ENCODE measurements at places on chromosomes 2 and 18. TPM values are rescaled to one million over a fixed set of nuclear protein-coding genes. Genes with fewer than 3 reads are reported as not detected.

- peak; percentile 89 for DNase-seq
Measured at GRCh38 chr2:152240559-152241231, 65.1 kb upstream of the STAM2 start.

- no peak for DNase-seq
Measured at GRCh38 chr2:118670838-118671237, 176.6 kb downstream of the EN1 start.

- no peak for DNase-seq
Measured at GRCh38 chr2:225020168-225020849, 22.0 kb downstream of the DOCK10 start.

PIEZO2 gene
- not detected for polyA plus RNA-seq

GRCh38 chr2:239189711-239190131 is 211.1 kb downstream of the HDAC4 start:
- no peak for DNase-seq

GRCh38 chr2:96359310-96359709 is 23.7 kb downstream of the NCAPH start:
- DNase-seq = no peak

DNA sequence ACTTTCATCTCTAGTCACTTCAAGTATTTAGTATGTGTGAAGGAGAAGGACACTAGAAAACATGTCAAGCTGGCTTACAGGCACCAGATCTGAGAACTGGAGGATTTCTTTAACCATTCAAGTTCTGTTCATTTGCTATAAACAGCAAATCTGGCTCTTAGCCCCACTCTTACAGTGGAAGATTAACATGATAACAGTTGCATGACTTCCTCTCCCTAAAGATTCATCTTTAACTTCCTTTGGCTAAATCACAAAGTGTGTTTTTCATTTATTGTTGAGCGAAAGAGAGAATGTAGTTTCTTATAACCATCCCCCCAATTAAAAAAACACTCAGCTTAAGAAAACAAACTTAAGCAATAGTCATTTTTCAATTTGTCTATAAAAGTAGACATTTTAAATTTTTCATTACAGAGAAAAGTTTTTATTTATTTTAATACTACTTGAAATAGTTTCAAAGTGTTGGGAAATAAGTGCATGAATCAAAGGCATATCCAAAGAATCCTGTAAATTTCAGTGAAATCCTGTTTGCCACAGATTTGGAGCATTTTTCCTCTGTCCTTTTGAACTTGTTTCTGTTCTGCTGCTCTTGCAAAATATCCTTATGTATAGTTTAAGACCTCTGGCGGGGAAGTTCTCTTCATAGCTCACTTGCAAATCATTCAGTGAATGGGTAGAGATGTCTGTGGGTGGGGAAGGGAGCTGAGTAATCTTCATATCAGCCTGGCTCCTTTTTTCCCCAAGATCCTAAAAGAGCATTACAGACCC is 241.0 kb upstream of the RBBP8 start:
- DNase-seq = no peak

GRCh38 chr18:22346401-22346952 is 71.2 kb downstream of the CTAGE1 start:
- DNase-seq = peak; percentile 39

GRCh38 chr2:210267698-210268097 is 42.5 kb upstream of the ACADL start:
- DNase-seq = no peak

DNA sequence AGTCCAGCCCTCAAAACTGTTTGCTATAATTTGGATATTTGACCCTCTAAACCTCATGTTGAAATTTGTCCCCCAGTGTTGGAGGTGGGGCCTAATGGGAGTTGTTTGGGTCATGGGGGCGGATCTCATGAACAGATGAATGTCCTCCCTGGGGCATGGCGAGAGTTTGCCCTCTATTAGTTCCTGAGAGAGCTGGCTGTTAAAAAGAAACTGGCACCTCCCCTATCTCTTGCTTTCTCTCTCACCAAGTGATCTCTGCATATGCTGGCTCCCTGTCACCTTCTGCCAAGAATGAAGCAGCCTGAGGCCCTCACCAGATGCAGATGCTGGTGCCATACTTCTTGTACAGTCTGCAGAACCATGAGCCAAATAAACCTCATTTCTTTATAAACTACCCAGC is 12.0 kb downstream of the LNPK start:
- no peak for DNase-seq

IGFBP2 gene
- 55.5 TPM for polyA plus RNA-seq

PRKD3 gene
- polyA plus RNA-seq = 7.1 TPM

DNA sequence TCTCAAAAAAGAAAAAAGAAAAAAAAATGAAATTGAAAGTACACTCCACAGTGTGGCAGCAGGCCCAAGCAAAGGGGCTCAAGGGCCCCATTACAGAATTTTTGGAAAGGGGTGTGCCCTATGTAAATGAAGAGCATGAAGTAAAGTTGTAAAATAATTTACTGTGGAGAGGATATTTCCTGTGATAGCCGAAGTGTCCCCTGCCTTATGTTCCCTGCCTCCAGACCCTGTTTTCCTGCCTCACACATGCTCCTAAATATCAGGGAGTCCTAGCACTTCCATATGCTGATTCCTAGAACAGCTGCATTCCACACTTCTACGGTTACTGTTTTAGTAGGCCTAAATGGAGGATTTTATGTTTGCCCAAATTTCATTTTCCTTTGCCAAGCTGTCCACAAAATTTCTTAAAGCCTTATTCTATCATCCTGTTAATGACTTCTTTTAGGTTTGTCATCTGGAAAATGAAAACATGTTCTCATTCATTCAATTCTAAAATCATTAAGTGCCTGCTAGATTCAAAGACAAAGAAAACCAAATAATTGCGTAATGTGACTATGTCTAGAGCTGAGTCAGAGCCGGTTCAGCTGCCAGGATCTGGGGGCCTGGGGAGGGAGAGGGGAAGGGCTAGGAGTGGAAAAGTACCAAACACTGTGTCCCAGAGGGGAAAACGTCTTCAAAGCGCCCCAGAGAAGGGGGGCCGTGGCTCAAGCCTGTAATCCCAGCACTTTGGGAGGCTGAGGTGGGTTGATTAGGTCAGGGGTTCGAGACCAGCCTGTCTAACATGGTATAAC is 25.9 kb upstream of the IMPA2 start:
- peak; percentile 89 for DNase-seq

GRHL1 gene
- 0.35 TPM for polyA plus RNA-seq

DNA sequence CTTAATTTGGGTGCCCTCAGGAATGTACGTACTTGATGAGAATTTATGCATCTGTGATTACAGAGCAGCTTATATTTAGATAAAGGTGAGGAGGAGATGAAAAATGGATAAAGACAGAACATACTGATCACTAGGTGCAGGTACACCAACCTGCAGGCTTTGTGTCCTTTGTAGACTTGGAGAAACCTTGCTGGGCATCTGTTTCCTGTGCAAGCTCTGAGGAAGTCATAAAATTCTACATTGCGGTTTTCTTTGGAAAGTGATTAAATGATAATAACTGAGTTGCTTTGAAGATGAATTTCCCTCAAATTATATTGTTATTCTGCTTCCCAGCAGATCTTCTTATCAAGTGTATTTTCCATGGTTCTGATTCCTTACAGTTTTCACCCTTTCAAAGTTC is 7.7 kb downstream of the RAB27B start:
- no peak for DNase-seq

IL18RAP gene
- not detected for polyA plus RNA-seq

GRCh38 chr2:36731941-36732672 is 35.6 kb downstream of the VIT start:
- no peak for DNase-seq

RBBP8 gene
- 40.5 TPM for polyA plus RNA-seq

DNA sequence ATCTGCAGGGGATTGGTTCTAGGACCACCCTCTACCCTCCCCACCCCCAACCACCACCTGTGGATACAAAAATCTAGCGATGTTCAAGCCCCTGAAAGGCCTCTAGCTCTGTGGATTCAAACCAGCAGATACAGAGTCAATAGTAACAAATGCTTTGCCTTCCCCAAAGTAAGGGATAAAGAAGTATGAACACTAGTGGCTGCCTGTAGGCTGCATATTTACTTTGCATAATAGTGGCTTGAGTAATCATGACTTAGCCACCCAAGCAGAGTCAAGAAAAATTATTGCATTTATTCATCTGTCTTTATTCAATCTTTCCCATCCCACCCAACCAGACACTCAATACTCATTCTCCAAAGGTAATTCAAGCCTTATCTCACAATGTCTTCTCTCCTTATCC is 43.8 kb downstream of the SOCS6 start:
- peak; percentile 22 for DNase-seq

GRCh38 chr2:239249048-239249447 is 151.8 kb downstream of the HDAC4 start:
- DNase-seq = no peak

- no peak for DNase-seq
Measured at GRCh38 chr2:236526455-236527158, 43.0 kb upstream of the ACKR3 start.

DNA sequence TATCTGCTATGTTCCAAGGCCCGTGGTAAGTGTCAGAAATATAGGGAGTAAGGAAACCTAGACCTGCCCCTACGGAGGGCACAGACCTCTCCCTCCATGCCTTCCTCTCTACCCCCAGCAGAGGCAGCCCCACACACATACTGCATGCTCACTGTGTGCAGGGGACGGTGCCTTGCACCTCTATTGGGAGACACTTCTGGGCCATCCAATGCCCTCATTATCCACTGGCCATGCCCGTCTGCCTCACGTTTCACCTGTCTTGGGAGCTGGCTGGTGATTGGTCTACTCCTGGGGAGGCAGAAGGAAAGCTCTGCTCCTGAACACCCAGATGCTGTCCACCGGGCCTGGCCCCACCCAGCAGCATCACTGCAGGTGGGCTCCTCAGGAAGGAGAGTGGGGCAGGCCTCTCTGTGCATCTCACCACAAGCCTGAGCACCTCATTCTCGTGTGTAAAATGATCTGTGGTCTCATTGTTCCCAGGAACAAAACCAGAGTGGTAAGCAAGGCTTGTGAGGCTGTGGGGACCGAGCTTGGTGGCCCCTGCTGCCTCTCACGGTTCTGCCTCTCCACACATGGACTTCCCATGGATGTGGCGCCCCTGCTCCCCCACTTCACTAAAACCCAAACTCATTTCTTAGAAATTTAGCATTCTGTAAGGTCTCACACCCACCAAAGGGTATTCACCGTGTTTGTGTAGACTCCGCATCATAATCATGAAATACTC is 312.5 kb upstream of the HS6ST1 start:
- DNase-seq = no peak

DNA sequence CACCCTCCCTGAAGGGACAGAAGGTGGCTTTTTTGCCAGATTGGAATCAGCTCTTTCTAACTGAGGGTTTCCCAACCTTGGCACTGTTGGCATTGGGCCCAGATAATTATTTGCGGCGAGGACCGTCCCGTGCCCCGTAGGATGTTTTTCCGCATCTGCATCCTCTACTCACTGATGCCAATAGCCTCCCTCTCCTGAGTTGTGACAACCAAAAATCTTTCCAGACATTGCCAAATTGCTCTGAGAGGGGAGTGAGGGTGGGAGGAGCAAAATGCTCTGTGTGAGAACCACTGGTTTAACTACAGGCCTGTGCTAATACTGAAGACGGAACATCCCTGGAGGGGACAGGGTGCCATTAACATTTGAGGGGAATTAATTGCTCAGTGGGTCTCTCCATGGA is 33.6 kb upstream of the GLI2 start:
- DNase-seq = no peak

GRCh38 chr2:45649462-45649857 is 2.0 kb upstream of the PRKCE start:
- no peak for DNase-seq

DNA sequence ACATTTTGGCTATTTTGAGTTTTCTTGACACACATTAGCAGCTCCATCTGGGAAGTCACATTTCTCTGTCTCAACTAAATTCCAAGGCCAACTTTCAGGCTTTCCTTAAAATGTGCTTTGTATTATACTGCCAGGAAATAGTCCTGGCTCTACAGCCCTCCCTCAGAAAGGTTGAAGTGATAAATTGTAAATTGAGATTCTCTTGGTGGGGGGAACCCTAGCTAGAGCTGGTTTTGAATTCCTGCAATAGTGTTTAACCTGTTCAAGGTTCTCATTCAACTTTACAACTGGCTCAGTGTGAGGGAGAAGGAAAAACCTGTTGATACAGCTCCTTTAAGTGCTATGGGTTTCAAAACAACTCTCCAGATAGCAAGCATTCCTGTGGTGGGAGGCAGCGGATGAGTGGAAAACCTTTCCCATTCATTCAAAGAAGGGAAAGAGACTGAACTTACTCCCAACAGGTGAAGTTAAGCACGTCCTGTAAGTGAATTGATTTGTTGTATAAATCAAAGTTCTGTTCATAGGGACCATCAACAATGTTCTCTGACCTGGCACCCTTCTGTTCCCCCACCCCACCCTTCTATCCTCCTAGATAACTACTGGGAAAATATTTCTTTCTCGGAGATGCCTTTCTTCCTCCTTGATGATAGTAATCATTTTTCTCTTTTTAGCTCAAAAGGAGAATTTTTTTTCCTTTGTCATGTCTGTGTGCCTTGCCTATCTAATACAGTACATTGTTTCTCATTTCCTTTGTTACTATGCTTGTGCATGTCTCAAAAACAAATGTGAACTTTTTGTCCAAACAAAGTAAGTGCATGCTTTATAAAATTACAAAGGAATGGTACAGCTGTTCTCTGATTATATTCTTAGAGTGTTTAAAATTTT is 44.2 kb upstream of the SLC39A10 start:
- peak; percentile 90 for DNase-seq

DNA sequence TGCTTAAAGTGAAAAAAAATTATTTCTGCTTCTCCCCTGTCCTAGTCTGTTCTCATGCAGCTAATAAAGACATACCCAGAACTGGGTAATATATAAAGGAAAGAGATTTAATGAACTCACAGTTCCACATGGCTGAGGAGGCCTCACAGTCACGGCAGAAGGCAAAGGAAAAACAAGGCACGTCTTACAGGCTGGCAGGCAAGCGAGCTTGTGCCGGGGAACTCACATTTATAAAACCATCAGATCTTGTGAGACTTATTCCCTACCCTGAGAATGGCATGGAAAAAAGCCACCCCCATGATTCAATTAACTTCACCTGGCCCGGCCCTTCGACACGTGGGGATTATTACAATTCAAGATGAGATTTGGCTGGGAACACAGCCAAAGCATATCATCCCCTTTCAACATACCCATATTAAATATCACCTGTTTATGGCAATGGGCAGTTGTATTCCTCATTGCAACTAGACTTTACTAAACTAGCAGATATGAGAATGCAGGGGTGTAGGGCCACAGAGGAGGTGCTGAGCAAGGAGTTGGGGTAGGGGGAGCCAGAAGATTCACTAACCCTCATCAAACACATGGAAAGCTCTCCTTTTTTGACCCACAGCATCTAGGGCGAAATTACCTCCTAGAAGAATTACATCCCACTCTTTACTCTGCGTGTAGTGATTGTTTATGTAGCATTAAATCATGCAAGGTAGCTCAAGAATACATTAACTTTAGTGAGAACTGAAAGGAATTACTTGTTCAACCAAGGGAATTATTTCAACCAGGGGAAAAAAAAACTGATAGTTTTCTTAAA is 183.3 kb upstream of the DOK6 start:
- DNase-seq = no peak

D2HGDH gene
- polyA plus RNA-seq = 13.0 TPM

GRCh38 chr2:224869601-224870233 is 153.6 kb upstream of the CCDC195 start:
- DNase-seq = peak; percentile 81

All from foreskin keratinocyte (primary cell).